ENCODE measurements at places on chromosomes 3 and 15. TPM values are rescaled to one million over a fixed set of nuclear protein-coding genes. Genes with fewer than 3 reads are reported as not detected.

MRPS25 gene
- total RNA-seq = 40.7 TPM

SERINC4 gene
- 0.14 TPM for total RNA-seq

KBTBD8 gene
- 14.7 TPM for total RNA-seq

CPNE9 gene
- total RNA-seq = 0.77 TPM

FANCD2 gene
- 77.2 TPM for total RNA-seq

ERICH6 gene
- total RNA-seq = 0.19 TPM

PARP9 gene
- total RNA-seq = 28.8 TPM

PAQR9 gene
- total RNA-seq = not detected

SEMA5B gene
- not detected for total RNA-seq

ARL6 gene
- 2.8 TPM for total RNA-seq

IGF2BP2 gene
- 1.2 TPM for total RNA-seq

CPA3 gene
- total RNA-seq = not detected

DHX36 gene
- total RNA-seq = 76.7 TPM

CKMT1A gene
- total RNA-seq = 1.0 TPM

MESP2 gene
- total RNA-seq = not detected

PAQR5 gene
- not detected for total RNA-seq

STRA6 gene
- total RNA-seq = 0.46 TPM

DNAJA4 gene
- 30.7 TPM for total RNA-seq

GLDN gene
- total RNA-seq = not detected

SLC22A14 gene
- 0.21 TPM for total RNA-seq

DNA sequence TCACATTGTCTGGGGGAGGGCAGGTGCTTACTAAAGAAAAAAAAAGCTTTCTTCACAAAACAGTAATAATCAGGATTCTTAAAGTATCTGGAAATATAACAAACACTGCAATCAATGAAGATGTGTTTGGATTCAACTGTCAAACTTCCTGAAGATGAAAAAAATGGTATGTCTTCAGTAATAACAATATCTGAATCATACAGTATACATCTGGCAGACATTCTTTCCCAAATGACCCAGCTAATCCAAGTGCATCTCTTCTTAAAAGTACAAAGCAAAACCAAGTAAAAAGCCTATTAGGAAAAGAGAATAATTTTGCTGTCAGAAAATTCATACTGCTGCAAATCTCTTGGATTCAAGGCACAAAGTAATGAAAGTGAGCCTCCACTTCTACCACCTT is 145.0 kb upstream of the MCTP2 start:
- H3K4me3 ChIP-seq = no peak overlapping the region
- no peaks in the 10 kb centered on the region for H3K27me3 ChIP-seq
- no peak overlapping the region for H3K27ac ChIP-seq
- H3K4me1 ChIP-seq = no peaks in the 10 kb centered on the region
- no peaks in the 10 kb centered on the region for H3K36me3 ChIP-seq

- H3K27me3 ChIP-seq = peaks cover 26% of the 10 kb centered on the region
- no peak overlapping the region for H3K27ac ChIP-seq
- H3K4me3 ChIP-seq = no peak overlapping the region
- no peaks in the 10 kb centered on the region for H3K4me1 ChIP-seq
- peaks cover 1% of the 10 kb centered on the region for H3K36me3 ChIP-seq
Measured at GRCh38 chr3:29977360-29977759, 629.0 kb upstream of the TGFBR2 start.

GRCh38 chr3:14231998-14232501 is 53.4 kb downstream of the LSM3 start:
- no peak overlapping the region for H3K4me3 ChIP-seq
- no peak overlapping the region for H3K27ac ChIP-seq
- peaks cover 16% of the 10 kb centered on the region for H3K36me3 ChIP-seq

DNA sequence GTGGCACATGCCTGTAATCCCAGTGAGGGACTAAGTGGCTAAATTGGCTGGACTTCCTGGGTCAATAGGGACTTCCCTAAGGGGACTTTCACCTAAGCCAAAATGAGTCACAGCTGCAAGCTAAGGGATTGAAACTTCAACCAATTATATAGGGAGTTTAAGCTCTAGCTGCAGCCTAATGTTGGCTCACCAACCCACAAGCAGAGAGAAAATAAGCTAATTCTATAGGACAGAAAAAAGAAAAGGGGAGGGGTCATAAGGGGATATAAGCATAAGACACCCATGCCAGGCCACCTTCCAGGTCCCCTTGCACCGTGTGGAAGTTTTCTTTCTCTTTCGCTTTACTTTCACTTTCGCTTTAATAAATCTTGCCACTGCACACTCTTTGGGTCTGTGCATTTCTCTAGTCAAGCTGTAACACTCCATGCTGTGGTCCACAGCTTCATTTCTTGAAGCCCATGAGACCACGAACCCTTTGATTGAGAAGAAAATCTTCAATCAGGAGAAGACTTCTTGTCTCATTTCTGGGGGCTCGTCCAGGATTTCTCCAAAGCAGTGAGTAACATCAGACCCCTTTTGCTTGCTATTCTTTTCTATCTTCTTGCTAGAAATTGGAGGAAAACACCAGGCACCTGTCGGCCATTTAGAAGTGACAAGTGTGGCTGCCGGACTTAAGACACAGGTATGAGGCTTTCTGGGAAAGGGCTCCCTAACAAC is 192.3 kb downstream of the IGSF11 start:
- H3K4me1 ChIP-seq = no peaks in the 10 kb centered on the region
- no peak overlapping the region for H3K4me3 ChIP-seq
- H3K27me3 ChIP-seq = no peaks in the 10 kb centered on the region
- DNase-seq = peak; percentile 9

DNA sequence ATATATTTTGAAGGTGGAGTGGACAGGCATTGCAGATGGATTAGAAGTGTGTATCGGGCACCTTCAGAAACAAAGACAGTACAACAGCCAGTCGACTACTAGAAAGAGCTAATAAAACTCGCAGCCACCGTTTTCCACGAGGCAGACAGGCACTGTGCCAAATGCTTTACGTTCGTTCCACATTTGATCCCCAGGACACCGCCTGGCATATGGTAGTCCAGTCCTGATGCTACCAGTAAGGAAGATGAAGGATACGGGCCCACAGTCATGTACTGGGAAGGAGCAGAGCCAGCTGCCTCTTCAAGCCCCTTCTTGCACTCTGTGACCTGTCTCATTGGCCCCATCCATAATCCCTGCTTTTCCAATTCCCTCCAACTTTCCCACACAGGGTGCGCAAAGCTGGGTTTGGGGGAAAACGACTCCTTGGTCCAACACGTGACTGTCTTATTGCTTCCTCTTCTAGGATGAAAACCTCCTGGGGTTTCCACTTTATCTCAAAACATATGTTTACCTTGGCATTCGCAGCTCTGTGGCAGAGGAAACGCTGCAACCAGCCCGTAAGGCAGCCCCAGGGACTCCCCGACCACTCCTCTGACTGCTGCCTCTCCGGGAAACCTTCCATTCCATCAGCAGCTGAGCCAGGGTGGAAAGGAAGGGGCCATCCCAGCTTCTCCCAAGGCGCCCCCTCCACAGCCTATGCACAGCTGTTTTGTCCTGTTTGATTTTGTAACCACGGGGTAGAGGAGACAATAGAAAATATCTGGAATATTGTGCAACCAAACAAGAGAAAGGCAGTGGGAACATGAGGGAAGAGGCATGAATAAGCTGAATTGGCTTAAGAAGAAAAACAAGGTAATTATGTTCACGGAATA is 107.4 kb downstream of the ADAMTS17 start:
- H3K36me3 ChIP-seq = no peaks in the 10 kb centered on the region
- H3K27ac ChIP-seq = no peak overlapping the region
- no peak overlapping the region for H3K4me3 ChIP-seq
- H3K4me1 ChIP-seq = peaks cover 11% of the 10 kb centered on the region

DNA sequence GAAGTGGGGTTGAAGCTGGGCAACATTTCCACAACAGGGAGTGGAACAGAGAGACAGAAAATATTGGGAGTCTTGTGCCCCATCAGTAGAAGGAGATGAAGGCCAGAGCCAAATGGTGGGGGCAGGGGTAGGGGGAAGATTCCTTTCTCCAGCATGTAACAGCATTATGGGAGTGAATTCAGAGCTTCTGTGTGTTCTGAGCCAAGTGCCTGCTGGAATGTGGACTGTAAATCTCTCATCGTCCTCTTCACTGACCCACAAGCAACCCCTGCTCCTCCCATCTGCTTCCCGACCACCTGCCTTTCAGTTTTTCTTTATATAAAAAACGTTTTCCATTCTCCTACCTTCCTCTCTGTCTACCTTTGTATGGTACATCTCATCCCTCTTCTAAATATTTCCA is 344.2 kb upstream of the TPRG1 start:
- DNase-seq = no peak
- H3K4me3 ChIP-seq = no peak overlapping the region
- H3K36me3 ChIP-seq = no peaks in the 10 kb centered on the region
- H3K4me1 ChIP-seq = peaks cover 18% of the 10 kb centered on the region

GRCh38 chr3:134473868-134474546 is 11.8 kb downstream of the ANAPC13 start:
- H3K27me3 ChIP-seq = no peaks in the 10 kb centered on the region
- no peaks in the 10 kb centered on the region for H3K36me3 ChIP-seq
- no peaks in the 10 kb centered on the region for H3K4me1 ChIP-seq
- H3K4me3 ChIP-seq = no peak overlapping the region
- no peak overlapping the region for H3K27ac ChIP-seq

- peak overlapping the region; percentile 82 for H3K27ac ChIP-seq
- peak overlapping the region; percentile 97 for H3K4me3 ChIP-seq
- no peaks in the 10 kb centered on the region for H3K27me3 ChIP-seq
- peaks cover 94% of the 10 kb centered on the region for H3K4me1 ChIP-seq
- H3K36me3 ChIP-seq = peaks cover 24% of the 10 kb centered on the region
Measured at GRCh38 chr15:88636654-88637053, 2.2 kb upstream of the ISG20 start.

GRCh38 chr15:64772964-64773363 is 2.4 kb downstream of the RBPMS2 start:
- peaks cover 47% of the 10 kb centered on the region for H3K27me3 ChIP-seq
- H3K4me3 ChIP-seq = no peak overlapping the region
- no peaks in the 10 kb centered on the region for H3K4me1 ChIP-seq
- H3K27ac ChIP-seq = no peak overlapping the region

- no peak for DNase-seq
- H3K4me1 ChIP-seq = no peaks in the 10 kb centered on the region
- no peak overlapping the region for H3K4me3 ChIP-seq
- no peaks in the 10 kb centered on the region for H3K27me3 ChIP-seq
- no peaks in the 10 kb centered on the region for H3K36me3 ChIP-seq
Measured at GRCh38 chr3:169477790-169478189, 185.7 kb downstream of the MECOM start.

GRCh38 chr3:30752970-30753369 is 141.5 kb downstream of the GADL1 start:
- no peak overlapping the region for H3K27ac ChIP-seq
- no peaks in the 10 kb centered on the region for H3K36me3 ChIP-seq
- peaks cover 44% of the 10 kb centered on the region for H3K4me1 ChIP-seq
- H3K4me3 ChIP-seq = no peak overlapping the region
- H3K27me3 ChIP-seq = no peaks in the 10 kb centered on the region

DNA sequence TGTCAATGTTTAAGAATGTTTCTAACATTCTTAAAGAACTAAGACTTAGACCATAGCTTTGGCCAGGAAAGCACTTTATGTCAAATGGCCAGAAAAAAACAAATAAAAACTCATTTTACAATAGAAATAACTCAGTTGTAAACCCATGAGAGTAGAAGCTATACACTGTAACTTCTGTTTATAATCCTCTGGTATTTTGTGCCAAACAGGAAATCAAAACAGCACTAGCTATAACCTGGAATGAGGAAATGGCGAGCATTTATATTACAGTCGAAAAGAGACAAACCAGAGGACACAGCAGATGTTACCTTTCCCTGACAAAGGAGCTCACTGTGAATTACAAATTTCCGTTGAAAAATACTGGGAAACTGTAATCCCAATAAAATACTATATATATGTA is 10.3 kb downstream of the GK5 start:
- peaks cover 2% of the 10 kb centered on the region for H3K36me3 ChIP-seq
- no peak overlapping the region for H3K27ac ChIP-seq
- no peak for DNase-seq
- H3K27me3 ChIP-seq = no peaks in the 10 kb centered on the region

GRCh38 chr3:18556001-18556408 is 130.9 kb upstream of the SATB1 start:
- H3K4me3 ChIP-seq = peak overlapping the region; percentile 64
- H3K27ac ChIP-seq = peak overlapping the region; percentile 100
- H3K27me3 ChIP-seq = no peaks in the 10 kb centered on the region
- H3K36me3 ChIP-seq = peaks cover 11% of the 10 kb centered on the region

DNA sequence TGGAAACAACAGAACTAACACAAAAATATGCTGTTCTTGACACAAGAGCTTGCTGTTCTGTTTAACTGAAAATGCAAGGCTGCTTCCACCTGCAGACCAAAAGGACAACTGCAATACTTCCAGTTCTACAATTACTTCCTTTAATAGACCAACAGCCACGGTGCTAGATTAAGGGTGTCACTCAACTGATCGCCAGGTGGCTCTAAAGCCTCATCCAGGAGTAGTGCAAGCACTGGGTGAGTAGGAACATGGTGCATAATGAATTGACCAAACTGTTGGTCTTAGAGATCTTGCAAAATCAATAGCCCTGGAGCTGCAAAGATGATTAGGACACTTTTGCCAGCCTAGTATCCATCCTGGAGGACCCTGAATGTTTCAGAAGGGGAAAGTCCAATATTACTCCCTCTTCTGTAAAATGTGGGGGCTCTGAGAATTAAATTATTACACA is 3.6 kb upstream of the CLDN16 start:
- H3K36me3 ChIP-seq = no peaks in the 10 kb centered on the region
- H3K27ac ChIP-seq = no peak overlapping the region
- DNase-seq = no peak
- H3K27me3 ChIP-seq = peaks cover 7% of the 10 kb centered on the region

GRCh38 chr15:58742022-58742813 is 7.3 kb downstream of the ADAM10 start:
- H3K4me3 ChIP-seq = peak overlapping the region; percentile 19
- peaks cover 2% of the 10 kb centered on the region for H3K36me3 ChIP-seq
- H3K27me3 ChIP-seq = no peaks in the 10 kb centered on the region
- no peak for DNase-seq

GRCh38 chr3:66381626-66382025 is 119.2 kb downstream of the LRIG1 start:
- DNase-seq = no peak
- H3K36me3 ChIP-seq = peaks cover 45% of the 10 kb centered on the region
- H3K4me3 ChIP-seq = no peak overlapping the region
- H3K27ac ChIP-seq = no peak overlapping the region
- no peaks in the 10 kb centered on the region for H3K27me3 ChIP-seq

GRCh38 chr3:194572143-194572789 is 61.0 kb downstream of the TMEM44 start:
- no peak for DNase-seq
- H3K27me3 ChIP-seq = peaks cover 22% of the 10 kb centered on the region
- no peaks in the 10 kb centered on the region for H3K36me3 ChIP-seq
- H3K27ac ChIP-seq = no peak overlapping the region

GRCh38 chr3:53776494-53777101 is 69.6 kb downstream of the CHDH start:
- H3K27me3 ChIP-seq = peaks cover 16% of the 10 kb centered on the region
- no peak overlapping the region for H3K4me3 ChIP-seq
- no peaks in the 10 kb centered on the region for H3K36me3 ChIP-seq
- H3K4me1 ChIP-seq = no peaks in the 10 kb centered on the region
- peak overlapping the region; percentile 4 for H3K27ac ChIP-seq

DNA sequence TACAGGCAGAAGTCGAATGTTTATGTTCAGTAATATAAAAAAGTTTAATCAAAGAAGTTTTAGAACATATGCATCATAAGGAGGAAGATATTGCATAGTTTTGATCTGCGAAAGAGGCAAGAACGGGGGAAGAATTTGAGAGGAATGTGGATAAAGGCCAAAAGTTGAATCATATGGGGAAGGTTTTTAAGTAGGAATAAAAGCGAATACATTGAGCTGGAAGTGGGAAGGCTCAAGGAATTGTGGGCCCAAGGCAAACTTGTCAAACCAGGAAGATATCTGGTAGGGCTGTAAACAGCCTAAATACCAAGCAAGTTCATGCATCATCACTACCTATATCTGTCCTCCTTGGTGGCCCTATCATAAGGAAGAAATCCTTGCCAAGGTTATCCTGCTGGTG is 186.9 kb downstream of the MAGI1 start:
- no peaks in the 10 kb centered on the region for H3K36me3 ChIP-seq
- no peaks in the 10 kb centered on the region for H3K4me1 ChIP-seq
- H3K4me3 ChIP-seq = no peak overlapping the region
- H3K27me3 ChIP-seq = no peaks in the 10 kb centered on the region
